Activated T-cell treated with anti-CD3 and anti-CD28 coated beads for 4 hours (primary cell): ENCODE measurements at places on chromosomes 5 and 9.

DNA sequence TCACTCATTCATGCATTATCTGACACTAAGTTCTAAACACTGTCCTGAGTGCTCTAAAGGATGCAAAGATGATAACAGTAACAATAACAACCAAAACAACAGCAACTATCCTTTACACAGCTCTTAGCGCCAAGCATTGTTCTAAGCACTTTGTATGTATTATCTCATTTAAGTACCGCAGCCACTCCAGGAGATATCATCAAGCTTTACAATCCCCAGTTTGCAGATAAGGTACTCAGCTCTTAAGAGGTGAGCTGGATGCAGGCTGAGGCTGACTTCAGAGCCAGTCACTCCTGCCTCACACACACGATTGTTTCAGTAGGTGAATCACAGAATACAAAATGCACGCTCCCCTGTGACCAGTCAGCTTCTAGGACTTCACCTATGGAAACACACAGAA, 141.8 kb downstream of the PAX5 start:
- DNase-seq, result no peak

DNA sequence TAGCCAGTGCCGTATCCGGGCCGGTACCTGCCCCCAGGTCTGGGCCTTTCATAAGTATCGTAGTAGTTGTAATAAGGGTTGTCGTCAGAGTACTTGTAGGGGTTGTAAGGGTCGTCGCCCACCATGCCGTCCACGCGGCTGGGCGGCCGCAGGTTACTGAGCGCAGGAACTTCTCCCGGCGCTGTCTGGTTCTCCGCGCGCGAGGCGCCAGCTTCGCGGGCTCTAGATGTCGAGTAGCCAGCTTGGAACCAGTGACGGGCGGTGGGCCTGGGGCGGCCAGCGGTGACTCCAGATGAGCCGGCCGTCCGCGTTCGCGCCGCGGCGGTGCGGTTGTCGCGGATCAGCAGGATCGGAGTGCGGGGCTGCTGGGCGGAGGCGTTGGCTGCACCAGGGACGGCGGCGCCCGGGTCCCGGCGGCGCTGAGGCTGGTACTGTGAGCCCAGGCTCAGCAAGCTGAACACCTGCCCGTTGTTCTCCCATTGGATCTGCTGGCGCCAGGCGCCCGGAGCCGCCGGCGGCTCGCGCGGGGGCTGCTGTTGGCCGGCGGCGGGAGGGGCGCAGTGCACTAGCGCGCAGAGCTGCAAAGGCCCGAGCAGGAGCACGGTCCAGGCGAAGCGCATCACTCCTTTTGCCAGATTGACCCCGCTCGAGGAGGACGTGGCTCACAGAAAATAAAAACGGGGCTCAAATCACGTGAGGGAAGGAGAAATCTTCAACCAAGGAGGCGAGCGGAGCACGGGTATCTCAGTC, 518 bp downstream of the LOX start:
- DNase-seq, result no peak

DNA sequence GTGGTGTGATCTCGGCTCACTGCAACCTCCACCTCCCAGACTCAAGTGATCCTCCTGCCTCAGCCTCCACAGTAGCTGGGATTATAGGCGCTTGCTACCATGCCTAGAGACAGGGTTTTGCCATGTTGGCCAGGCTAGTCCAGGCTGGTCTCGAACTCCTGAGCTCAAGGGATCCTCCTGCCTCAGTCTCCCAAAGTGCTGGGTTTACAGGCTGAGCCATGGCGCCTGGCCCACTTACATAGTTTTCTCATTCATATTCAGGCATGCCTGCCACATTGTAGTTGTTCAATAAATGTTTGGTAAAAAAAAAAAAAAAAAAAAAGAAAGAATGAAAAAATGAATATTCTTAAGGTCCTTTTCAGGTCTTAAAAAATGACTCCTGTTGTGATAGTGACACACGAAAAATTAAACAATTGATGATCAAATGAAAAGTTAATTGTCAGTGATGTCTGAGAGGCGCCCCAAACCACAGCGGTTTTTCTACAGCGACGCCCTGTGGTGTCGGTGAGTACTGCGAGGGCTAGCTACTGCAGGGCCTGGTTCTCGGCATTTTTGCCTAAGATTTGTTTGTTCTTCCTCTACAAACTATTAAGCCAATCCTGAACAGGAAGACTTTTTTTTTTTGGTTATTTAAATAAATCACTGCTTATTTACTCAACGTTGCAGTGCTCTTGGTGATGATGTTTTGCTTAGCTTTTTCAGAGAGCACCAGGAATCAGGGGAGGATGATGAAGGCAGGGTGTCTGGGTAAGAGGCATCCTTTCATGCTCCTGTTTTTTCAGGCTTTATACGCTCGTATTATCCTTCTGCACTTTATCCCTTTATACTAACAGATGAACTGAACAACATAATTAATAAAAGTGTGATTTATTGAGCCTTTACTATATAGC, 67.0 kb upstream of the DPYSL3 start:
- DNase-seq, result no peak

DNA sequence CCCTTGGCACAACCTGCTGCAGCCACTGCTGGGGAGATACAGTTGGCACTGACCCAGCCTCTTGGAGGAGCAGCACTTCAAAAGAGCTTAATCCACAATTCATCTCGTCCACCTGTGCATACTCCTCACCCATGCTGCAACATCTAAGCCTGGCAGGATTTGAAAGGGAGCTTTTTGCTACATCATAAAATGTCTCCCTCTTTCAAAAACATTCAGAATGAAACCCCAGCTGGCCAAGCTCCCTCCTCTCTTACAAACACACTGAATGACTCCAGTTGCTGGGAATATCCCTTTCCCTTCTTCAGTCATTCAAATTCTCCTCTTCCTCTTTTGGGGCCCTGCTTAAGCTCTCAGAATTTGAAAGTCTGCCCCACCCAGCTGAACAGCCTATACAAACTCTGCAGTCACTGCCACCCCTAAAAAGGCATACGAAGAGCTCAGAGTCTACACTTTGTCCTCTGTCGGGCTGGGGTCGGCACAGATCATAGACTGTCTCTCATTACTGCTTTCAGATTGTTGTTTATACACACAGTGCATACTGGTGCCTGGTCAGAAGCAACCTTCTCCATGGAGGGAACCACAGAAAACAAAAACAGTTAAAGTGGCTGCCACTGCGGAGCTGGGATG, 8.8 kb upstream of the C5orf15 start:
- no peak for DNase-seq

DNA sequence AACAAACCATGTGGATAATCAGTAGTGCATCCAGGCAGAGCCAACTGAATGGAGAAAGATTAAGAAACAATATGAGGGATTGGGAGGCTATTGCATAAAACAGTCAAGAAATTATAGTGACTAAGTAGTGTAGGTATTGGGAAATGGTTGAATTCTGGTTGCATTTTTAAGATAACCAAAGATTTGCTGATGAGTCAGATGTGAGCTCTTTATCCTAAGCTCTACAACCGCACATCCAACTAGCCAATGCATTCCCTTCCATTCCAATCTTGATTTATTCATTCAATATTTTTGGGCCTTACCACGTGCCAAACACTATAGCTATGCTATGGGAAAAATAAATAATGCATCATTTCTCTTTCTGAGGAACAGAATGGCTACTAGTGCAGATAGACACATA, 524.5 kb upstream of the RGMB start:
- no peak for DNase-seq

GRCh38 chr9:96048956-96049831, 173.7 kb downstream of the ERCC6L2 start:
- no peak for DNase-seq

DNA sequence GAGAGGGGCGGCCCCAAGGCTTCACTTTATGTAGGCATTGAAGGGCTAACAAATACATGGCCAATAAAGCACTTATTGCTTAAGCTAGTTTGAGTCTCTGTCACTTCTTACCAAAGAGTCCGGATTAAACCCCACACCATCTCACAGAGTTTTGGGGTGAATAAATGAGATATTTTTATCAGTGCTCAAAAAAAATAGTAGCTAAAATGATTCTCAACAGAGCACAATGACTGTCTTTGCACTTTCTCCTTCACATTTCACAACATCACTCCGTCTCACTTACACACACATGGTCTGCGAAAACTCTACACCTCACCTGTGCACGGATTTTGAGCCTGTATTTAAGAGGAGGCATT, 92.9 kb downstream of the LMX1B start:
- no peak for DNase-seq

GRCh38 chr5:32232441-32233219, 58.5 kb upstream of the GOLPH3 start:
- DNase-seq, result peak; percentile 62

- no peak for DNase-seq
These were observed 390.1 kb downstream of the PRELID2 start for GRCh38 chr5:145445027-145445426.

DNA sequence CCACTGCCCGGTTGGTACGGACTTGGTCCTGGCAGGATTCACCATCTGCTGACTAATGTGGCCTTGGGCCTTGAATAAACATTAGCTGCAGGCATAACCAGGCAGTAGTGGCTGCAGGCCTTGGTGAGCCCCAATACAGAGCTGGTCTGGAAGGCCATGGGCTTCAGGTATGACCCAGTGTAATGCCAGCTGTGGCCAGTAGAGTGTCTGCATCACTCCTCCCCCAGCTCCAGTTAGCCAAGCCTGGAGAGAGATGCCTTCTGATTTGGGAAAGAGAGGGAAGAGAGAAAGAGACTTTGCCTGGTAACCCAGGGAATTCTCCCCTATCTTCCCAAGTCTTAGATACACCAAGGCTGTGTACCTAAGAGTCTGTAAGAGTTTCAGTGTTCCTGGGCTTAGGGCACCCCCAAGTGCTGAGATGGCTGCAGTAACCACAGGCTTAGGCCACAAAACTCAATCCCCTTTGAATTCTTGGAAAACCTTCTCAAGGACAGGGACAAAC, 5.6 kb upstream of the C5 start:
- DNase-seq, result no peak

- DNase-seq, result no peak
These were observed 80.3 kb downstream of the HRH2 start for GRCh38 chr5:175738126-175738525.

GRCh38 chr9:3277200-3277599, 248.6 kb downstream of the RFX3 start:
- DNase-seq, result no peak

DNA sequence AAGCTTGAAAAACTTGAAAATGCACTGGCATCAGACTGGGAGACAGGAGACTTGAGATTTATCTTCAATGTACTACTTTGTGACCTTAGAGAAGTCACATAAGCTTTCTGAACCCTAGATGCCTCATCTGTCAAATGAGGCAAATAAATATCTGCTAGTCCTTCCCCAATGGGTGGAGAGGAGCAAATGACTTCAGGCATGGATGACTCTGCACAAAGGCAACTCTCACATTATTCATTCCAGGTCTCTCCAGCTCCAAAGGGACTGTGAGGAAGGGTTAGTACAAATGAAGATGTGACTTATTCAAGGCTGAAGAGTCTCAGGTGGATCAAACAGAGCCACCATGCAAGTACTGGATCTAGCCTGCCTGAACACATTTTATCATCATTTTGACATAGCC, 228.7 kb downstream of the SLIT3 start:
- DNase-seq, result no peak

DNA sequence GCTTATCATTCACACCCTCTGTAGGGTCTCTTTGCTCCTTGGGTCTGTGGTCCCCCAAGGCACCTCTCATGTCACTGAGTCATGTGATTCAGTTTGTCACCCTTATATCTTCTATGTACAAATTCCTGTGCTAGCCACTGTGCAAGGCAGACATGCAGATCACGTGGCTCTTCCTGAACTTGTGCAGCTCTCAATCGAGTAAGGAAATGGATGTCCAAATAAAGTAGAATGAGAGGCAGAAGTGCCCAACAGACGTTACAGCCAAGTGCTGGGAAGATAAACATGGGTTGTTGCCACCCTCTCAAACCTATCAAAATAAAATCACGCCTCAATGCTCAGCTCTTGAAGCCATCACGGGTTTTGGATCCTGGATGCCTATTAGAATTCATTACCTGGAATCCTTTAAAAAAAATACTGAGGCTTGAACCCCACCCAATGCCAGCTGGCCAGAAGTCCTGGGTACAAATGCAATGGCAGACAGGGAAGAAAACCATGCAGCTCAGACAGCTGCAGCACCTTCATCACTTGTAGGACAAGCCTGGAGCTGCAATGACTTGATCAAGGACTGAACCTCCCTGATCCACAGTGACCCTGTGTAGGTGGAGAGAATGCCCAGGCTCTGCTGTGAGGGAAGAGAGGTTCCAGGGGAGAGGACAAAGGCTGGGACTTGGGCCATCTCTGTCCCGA, 228.7 kb upstream of the DAP start:
- no peak for DNase-seq

DNA sequence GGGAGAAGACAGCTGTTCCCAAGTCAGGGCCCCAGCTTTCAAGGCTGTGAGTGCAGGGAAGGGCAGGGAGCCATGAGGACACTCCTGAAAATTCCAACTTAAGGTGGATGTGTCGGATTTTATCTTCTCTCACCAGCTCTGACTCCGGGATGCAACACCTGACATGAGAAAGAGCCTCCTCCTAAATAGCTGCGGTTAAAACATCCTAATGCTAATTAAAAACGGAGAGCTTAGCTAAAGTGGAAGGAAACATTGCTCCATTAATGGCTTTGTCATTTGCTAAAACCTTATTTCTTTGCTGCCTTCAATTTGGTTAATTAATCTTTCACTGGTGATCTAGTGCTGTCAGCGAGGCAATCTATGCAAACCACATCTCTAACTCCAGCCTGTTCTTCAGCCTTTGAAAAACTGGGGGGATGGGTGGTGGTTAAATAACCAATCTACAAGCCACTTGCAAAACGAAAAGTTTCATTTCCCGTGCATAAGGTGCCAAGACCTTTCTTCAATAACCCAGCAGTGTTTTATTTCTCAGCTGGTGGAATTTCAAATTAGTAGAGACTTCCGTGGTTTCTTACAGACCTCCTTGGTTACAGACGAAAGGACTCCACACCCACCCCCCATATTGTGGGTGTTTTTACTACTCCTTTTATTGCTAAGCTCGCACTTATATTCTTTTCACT, 379.6 kb downstream of the MLLT3 start:
- DNase-seq, result peak; percentile 5

DNA sequence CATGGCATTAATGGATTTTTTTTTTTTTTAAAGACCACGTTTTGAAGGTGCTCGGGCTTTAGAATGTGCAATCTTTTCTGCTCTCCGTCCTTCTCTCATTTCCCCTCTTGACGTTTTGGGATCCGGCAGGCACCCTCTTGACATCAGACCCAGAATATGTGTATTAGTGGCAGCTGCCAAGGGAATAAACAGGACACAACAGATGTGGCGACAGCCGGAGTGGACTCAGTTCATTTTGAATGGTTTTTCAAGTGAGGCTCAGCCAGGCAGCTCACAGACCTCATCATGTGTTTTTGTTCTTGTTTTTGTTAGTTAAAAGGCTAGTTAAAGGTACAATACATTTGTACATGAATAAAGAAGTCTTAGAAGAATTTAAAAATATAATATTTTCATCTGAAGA, 365.0 kb upstream of the SEMA6A start:
- DNase-seq, result no peak
